Myometrial cell (primary cell): ENCODE measurements at places on chromosomes 6 and 20. TPM values are rescaled to one million over a fixed set of nuclear protein-coding genes. Genes with fewer than 3 reads are reported as not detected.

FERMT1 gene
- 6.6 and 7.5 TPM in 2 replicates for total RNA-seq

COL9A1 gene
- total RNA-seq, result not detected in 2 replicates

PEDS1 gene
- total RNA-seq, result 36.7 and 54.2 TPM in 2 replicates

DDO gene
- 1.7 and 2.1 TPM in 2 replicates for total RNA-seq

CYP39A1 gene
- total RNA-seq, result 0.58 and 1.1 TPM in 2 replicates

PSORS1C1 gene
- total RNA-seq, result 0.18 TPM in 1 of 2 replicates, not detected in the other

FOXS1 gene
- not detected in 2 replicates for total RNA-seq

SPATA25 gene
- total RNA-seq, result not detected in 2 replicates

PROKR2 gene
- not detected in 2 replicates for total RNA-seq

CALHM5 gene
- total RNA-seq, result 0.58 and 0.71 TPM in 2 replicates

LRRC1 gene
- total RNA-seq, result 7.8 and 15.8 TPM in 2 replicates

E2F3 gene
- total RNA-seq, result 2.3 and 2.9 TPM in 2 replicates

PPP1R3G gene
- total RNA-seq, result 1.6 and 2.3 TPM in 2 replicates

SNAP91 gene
- not detected in 2 replicates for total RNA-seq

BFSP1 gene
- total RNA-seq, result 2.0 and 2.3 TPM in 2 replicates

PI3 gene
- total RNA-seq, result not detected in 2 replicates

ALDH8A1 gene
- total RNA-seq, result 1.6 TPM in 1 of 2 replicates, not detected in the other

PTCRA gene
- total RNA-seq, result not detected in 2 replicates

UBE2C gene
- 85.6 and 91.8 TPM in 2 replicates for total RNA-seq

RIMS1 gene
- not detected in 2 replicates for total RNA-seq

CTAGE9 gene
- total RNA-seq, result not detected in 2 replicates

UBD gene
- not detected in 2 replicates for total RNA-seq

IPCEF1 gene
- 1.7 TPM in 1 of 2 replicates, not detected in the other for total RNA-seq

ANKRD6 gene
- under 0.01 and 0.58 TPM in 2 replicates for total RNA-seq

ARMC12 gene
- total RNA-seq, result 0.86 and 0.89 TPM in 2 replicates

GFOD1 gene
- 1.7 and 2.1 TPM in 2 replicates for total RNA-seq

FAM209B gene
- total RNA-seq, result 3.7 TPM in 1 of 2 replicates, not detected in the other

XPO5 gene
- total RNA-seq, result 18.5 and 20.7 TPM in 2 replicates

GABRR2 gene
- not detected in 2 replicates for total RNA-seq

GGTLC1 gene
- not detected in 2 replicates for total RNA-seq

BPIFB4 gene
- not detected in 2 replicates for total RNA-seq

SLC17A3 gene
- total RNA-seq, result not detected in 2 replicates

KCNQ5 gene
- 0.29 and 0.53 TPM in 2 replicates for total RNA-seq

RAB32 gene
- 161 and 187 TPM in 2 replicates for total RNA-seq

FOXQ1 gene
- total RNA-seq, result not detected in 2 replicates
